ENCODE measurements at places on chromosomes 16 and 17.

DNA sequence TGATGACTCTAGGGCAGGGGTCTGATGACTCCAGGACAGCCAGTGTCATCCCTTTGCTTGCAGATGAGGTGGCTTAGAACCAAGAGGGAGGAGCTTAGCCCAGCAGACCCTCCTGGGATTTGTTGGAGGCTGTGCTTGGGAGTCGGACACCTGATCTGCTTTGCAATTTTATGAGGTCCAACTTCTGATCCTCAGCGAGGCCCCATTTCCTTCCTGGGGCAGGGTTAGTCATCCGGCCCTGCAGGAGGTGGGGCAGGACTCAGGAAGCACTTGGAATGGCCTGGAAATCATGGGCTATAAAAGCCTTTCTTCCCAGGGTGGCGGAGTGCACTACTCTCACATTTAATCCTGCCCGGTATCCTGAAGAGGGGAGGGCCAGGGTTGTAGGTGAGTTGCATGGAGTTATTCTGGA, 168.5 kb downstream of the MSI2 start:
- DNase-seq, result no peak

GRCh38 chr17:1390432-1391367, 9.3 kb downstream of the YWHAE start:
- no peak for DNase-seq

- DNase-seq, result peak; percentile 60
These were observed 1.3 kb upstream of the PABPN1L start for GRCh38 chr16:88867581-88868246.

DNA sequence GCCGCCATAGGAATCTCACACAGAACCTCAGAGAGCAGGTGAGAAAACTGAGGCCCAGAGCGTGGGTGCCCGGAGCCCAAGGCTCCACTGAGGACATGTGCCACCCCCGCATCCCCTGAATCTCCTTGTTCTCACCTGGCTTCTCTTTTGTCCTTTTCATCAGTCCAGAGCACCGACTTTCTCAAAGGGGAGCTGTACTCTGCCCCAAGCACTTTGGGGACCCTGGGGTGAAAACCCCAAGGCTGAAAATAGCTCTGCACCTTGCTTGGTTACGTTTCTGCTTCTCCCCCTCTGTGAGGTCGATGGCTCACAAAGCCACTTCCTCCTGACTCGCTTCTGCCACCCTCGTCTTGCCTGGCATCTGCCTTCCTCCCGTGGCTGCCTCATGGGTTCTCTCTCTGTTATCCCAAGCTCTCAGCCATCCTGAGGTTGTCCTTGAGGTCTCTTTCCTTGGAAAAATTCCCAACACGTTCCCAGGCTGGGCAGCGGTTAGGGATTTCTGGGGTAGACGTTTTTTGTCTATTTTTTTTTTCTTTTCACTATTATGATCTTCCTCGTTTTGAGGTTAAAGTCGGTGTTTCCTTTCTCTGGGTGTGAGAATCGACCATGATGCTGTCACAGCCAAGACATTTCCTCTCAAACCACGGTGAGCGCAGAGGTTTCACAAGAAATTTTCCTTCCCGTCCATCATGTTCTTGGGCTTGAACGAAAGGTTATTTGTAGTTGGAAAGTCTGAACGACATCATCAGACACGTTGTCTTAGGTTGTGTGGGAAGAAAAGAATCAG, 37.2 kb downstream of the IRF8 start:
- no peak for DNase-seq

GRCh38 chr17:80862481-80862961, 129.1 kb upstream of the CHMP6 start:
- DNase-seq, result peak; percentile 12

DNA sequence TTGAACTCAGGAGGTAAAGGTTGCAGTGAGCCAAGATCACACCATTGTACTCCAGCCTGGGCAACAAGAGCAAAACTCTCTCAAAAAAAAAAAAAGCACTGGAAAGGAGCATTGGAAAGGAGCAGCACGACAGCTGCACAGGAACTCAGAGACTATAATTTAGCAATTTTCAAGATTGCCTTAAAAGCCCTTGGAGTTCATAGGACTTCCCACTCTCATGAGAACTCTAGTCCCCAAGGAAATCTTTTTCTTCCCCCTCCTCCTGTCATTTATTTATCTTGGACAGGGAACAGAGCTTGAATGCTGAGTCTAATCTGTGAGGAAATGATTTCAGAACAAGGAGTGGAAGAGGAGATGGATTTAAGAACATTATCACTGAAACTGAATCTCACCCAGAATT, 69.0 kb downstream of the PLXDC1 start:
- DNase-seq, result no peak

DNA sequence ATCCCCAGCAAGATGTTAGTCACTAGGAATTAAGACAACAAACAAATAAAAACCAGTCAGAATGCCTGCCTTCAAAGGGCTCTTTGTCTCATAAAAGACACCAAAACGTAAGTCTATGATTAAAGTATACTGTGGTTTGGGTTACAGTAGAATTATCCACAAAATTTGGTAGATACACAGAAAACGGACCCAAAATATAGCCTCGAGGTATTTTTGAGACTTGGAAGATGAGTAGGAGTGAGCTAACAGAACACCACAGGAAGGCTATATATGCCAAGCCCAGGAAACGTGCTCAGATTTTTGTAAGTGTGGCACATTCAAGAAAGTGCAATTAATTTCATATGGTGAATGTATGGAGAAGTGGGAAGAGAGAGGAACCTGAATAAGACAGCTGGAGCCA, 831.4 kb downstream of the CDH11 start:
- no peak for DNase-seq

DNA sequence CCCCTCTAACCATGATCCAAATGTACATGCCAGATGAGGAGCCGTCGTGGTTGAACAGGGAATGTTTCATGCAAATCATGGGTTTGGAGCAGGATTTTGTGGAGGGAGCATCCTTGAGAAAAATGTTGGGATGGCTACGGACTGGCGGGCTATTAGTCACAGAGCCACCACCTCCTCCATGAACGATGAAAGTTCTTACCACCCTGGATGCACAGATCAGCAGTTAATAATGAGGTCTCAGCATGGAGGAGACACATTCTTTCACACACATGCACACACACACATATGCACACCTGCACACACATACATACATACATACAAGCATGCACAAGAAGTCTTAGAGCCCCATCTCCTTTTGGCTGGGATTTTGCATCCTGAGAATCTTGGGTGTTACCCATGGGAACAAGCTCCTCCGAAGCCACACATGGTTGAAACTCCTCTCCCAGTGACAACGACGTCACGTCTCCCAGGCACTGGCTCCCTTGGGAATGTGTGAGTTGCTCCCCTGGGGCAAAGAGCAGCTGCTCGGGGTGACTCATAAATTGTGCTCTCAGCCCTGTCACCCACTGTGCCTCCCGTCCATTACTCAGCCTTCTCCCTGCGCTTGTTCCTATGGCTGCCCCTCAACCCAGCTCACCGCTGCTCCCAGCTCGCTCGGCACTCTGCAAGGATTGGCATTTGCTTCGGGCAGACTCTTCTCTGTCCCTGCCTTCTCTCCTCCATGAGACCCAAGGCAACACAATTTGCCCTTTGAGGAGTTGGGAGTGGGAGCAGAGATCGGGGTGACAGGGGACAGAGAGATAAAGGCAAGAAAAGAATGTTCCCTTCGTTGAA, 344.6 kb downstream of the SOX9 start:
- DNase-seq, result no peak

DNA sequence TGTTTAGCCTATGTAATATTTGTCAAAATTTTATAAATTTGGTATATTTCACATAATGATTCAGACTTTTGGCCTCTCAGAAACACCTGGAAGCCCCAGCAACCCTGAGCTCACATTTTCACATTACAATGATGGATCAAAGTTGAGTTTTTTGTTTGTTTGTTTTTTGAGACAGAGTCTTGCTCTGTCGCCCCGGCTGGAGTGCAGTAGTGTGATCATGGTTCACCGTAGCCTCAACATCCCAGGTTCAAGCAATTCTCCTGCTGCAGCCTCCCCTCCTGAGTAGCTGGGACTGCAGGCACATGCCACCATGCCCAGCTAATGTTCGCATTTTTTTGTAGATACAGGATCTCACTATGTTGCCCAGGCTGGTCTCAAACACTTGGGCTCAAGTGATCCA, 10.6 kb upstream of the VAT1L start:
- no peak for DNase-seq

- peak; percentile 44 for DNase-seq
These were observed 1.4 kb downstream of the NFAT5 start for GRCh38 chr16:69566981-69567680.

- no peak for DNase-seq
These were observed 48.8 kb upstream of the CBX4 start for GRCh38 chr17:79888009-79888540.

DNA sequence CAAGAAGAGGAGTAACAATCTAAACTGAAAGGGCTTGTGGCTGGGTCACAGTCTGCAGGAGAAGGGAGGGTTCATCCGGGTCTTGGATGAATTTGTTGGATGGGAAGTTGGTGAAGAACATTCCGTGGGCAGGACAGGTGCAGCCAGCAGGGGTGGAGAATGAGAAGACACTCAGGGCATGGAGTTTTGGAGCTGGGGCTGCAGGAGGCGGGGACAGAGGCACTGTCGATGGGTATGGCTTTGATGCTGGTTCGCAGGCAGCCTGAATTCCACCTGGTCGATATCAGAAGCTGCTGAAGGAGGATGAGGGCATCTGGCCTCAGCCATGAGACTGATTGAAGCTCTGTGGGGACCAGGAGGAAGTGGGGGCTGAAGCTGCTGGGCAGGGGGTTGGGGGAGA, 36.1 kb upstream of the CBFA2T3 start:
- no peak for DNase-seq

DNA sequence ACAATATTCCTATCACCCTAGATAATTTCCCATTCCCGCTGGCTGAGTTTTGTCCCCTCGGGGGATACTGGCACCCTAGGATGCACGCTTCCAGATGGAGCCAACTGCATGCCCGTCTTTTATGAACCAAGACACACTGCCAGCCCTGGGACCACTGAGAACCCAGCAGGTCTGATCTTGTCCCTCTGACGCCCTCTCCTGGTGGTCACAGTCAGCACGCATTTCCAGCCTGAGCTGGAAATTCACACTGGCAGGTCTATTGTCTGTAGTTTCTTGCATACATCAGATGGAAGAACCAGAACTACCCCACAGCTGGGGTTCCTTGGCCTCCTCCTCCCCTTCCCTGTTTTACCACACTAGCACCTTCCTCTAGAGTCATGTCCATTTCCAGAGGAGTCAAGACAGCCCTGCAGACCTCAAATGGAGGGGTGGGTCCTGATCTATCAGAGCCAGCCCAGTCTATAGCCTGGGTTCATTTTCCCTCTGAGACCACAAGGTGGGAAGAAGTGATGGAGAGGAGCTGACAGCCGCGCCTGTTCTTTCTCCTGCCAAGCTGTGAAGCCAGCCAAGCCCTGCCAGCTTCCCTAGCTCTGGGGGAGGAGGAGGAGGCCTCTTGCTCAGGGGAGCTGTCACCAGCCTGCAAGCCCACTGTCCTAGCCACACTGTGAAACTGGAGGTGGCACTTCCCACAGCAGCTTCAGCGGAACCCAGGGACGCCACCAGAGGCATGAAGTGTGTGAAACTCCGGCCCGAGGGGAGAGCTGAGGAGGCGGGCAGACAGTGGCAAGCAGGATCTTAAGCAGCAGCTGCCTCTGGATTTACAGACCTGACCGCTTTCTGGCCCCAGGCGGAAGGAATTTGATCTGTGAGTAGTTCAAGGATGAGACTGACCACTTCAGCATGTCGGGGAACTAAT, 29.3 kb downstream of the MXRA7 start:
- peak; percentile 70 for DNase-seq

GRCh38 chr17:2172077-2172851, 117.4 kb downstream of the HIC1 start:
- DNase-seq, result no peak

- no peak for DNase-seq
These were observed 905 bp upstream of the SDR42E2 start for GRCh38 chr16:22161401-22161800.

DNA sequence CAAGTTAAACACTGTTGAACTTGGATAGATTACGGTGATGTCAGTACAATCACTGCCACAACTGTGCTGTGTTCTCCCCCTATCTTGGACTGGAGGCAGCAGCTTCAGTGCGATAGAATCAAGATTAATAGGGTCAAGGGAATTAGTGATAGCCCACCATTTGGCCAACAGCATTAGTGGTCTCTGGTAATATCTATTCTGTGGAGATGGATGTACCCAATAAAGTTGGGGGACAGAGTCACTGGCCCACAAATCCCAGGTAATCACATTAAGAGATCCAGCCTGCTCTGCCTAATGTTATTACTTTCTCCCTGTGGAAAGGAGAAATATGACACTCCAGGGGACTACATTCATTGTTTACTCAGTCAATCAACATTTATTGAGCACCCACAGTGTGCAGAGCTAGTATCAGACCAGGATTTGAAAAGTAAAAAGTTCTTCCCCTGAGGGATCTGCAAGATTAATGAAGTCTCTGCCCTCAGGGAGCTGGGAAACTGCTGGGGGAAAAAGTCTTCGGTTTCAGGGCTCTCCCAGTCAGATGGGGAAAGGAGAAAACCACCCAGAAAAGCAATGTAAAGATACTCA, 23.6 kb upstream of the ATP5MC1 start:
- no peak for DNase-seq

DNA sequence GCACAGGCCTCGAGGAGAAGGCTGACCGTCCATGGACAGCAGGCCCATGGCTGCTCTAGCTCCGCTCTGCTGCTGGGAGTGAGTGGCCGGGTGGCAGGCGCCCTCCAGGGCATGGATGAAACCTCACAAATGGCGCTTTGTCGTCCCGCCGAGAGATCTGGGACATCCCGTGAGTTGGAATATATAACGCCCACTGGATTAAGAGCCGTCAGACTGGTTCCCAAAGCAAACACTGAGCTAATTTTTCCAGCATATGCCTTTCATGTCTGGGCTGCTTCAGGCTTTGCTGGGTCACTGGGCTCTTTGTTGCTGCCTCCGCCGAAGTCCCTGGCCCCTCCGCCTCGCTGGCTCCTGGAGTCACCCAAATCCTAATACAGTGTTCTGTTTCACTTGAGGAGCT, 266.3 kb downstream of the FOXL1 start:
- DNase-seq, result no peak

- DNase-seq, result no peak
These were observed 13.0 kb upstream of the RAB5C start for GRCh38 chr17:42167807-42168206.

DNA sequence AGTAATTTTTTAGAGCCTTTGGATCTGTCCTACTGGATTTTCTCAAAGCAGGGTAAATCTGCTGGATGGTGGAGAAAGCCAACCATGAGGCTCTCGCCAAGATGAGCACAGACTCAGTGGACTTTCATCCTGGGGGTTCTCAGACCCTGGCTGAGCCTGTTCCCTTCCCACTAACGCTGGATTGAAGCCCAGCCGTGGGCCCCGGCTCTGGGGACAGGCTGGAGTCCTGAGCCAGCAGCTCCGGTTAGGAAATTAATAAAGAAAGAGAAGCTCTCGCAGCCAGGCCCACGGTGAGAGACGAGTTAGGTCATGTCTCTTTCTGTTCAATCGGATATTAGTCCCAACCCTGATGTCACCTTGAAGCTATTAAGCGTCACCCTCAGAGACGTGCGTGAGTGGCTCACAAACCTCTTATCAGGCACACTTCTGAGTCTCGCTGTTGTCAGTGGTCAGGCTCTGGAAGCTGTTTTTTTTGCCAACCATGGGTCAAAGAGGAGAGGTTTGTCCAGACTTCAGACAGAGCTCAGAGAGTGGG, 27.1 kb downstream of the MEOX1 start:
- DNase-seq, result no peak
